Smooth muscle cell of the brain vasculature (primary cell): ENCODE measurements at places on chromosomes 12 and 14.

DNA sequence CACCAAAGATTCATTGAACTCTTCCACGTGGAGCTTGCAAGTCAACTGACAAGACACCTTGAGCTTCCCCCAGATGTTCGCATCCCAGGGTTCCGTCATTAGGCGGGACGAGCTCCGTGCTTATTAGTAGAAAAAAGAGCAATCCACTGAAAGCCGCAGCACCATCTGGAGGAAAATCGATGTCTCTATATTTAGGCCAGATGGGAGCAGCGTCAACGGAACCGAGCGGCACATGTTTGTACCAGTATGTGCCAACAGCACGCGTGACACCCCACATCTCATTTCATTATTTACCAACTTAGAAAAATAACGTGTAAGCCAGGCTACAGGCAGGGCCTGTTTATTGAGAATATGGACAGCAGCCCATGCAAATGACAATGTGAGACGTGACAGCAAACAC is 45.8 kb upstream of the TMEM132D start:
- no peak for DNase-seq

DNA sequence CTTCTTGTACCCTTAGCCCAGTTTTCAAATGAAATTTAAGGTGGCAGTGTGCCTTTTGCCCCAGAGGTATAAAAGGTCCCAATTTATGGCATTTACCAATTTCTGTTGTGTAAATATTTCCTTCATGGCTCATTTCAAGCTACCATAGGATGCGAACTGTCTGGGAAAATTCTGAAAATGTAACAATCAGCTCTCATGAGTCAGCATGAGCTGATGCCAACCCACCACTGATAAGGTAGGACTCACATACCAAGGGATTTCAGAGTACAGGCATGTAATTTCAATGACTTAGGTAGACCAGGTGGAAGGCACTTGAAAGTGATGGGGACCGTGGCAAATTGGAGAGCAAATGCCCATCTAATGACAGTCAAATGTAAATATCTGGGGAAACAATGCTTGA is 169.5 kb downstream of the TTC8 start:
- DNase-seq, result no peak

DNA sequence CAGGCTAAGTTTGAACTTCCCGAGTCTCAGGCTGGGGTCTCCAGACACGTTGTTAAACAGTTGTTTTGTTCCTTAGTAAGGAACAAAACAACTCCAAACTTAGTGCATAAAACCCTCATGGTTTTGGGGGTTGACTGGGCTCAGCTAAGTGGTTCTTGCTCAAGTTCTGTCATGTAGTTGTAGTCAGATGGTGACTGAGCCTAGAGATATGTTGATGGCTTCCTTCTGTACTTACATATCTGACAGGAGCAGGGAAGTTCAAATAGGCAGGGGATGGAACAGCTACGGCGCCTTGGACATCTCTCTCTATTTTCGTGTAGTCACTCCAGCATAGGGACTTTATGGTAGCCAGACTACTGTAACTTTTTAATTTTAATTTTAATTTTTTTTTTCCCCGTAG is 45.7 kb downstream of the SPATS2 start:
- no peak for DNase-seq

DNA sequence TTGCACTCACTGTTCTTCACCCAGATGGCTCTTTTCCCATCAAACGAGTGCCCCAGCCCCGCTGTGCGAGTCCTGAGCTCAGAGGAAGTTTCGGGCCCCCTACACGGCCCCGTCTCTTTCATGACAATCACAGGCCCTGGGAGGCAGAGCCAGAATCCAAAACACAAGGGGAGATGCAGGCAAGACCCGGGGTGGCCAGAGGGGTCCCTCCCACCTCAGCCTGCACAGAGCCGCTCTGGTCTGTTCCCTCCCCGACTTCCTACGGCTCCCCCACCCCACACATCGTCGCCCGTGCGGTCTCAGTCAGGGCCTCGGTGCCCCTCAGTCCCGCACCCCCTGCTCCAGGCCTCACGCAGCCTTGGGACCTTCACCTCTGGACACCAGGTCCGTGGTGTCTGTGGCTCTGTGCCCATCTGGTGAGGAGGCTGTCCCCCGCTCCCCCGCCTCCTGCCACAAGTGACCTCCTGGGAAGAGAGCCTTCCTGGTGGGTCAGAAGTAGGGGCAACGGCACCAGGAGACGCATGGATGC is 8.9 kb downstream of the GPR132 start:
- DNase-seq, result no peak

DNA sequence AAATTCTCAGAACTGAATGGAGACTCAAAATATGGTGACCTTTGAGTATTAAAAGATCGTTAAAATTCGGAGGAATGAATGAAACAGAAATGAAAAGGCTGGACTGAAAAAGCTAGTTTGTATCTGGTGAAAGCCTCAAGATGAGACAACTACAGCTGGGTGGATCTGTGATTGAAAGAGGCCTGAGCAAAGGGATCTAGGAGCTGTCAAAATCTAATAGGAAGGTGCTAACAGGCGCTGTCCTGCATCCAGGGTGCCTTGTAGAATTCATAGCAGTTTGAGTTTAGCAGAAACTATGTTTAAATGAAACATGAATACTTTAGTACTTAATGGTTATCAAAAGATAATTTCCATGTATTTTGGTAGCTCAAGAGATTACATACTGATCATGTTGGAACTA is 2.3 kb downstream of the YY1 start:
- no peak for DNase-seq

- no peak for DNase-seq
Measured at GRCh38 chr12:3214526-3215365, 137.6 kb downstream of the TSPAN9 start.

DNA sequence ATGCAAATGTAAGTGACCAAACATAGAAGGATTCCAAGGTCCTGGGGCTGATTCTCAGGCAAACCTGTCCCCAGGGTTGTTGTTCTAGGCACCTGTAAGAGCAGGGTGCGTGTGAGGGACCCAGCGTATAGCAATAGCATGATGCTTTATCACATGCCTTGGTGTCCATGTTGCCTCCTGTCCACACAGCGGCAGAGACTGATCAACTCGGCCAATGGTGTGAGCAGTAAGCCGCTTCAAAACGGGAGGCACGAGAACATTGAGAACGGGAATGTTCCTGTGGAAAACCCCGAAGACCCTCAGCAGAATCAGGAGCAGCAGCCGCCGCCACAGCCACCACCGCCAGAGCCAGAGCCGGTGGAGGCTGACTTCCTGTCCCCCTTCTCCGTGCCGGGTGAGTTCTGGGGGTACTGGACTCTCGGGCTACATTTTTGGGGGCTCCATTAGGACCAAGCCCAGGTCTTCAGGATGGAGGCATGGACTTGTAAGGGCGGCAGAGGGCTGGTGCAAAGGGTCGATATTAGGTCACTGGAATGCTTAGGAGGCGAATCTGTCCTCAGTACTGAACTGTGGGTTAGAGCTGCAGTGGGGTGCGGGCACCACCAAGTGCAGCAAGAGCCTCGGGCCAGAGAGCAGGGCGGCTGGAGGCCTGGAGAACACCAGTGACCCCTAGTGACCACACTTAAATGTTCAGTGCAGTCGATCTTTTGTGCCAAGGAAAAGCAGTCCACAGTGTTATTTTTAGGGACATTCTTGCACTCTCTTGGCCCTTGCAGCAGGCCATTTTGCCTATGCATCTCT is 57.2 kb upstream of the RIN3 start:
- no peak for DNase-seq

- no peak for DNase-seq
Measured at GRCh38 chr14:37819155-37820015, 224.0 kb downstream of the TTC6 start.

DNA sequence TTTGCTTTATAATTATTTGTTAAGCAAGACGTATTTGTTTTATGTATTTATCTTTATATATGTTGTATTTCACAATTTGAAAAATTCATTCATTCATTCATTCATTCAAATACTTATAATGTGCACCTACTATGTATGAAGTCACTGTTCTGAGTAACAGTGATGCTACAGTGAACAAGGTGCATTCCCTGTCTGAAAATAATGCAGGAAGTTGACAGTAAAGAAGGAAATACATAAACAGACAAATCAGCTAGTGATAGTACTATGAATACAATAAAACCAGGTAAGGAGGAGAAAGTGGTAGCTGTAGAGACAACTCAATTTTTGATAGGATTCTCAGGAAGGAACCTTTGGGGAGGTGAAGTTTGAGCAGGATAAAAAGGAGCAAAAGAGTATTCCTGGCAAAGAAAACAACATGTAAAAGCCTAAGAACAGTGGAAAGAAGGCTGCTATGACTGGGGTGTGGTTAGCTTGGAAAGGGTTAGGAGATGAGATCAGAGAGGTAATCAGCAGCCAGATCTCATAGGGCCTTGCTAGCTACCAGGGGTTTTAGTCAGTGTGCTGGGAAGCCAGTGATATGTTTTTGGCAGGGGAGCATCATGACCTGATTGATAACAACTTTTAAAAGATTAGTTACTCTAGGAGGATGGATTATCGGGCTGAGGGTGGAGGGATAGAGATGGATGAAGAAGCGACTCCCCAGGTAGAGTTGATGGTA is 17.4 kb downstream of the BICDL1 start:
- no peak for DNase-seq

DNA sequence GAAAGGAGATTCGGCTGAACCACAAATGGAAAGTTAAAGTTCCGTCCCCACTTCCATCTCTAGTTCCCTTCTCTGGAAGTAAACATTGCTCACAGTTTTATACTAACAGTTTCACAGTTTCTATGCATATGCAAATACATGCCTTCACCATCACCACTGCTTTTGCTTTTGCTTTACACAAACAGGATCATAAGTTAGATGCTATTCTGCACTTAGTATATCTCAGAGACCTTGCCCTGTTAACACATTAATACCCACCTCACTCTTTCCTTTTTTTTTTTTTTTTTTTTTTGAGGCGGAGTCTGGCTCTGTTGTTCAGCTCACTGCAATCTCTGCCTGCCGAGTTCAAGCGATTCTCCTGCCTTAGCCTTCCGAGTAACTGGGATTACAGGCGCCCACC is 890 bp downstream of the TEP1 start:
- no peak for DNase-seq
